ENCODE measurements at places on chromosomes 12 and 14. TPM values are rescaled to one million over a fixed set of nuclear protein-coding genes. Genes with fewer than 3 reads are reported as not detected.
A peak's percentile ranks its signal among the peaks of the same experiment; 100 is the strongest.

SLC17A8 gene
- not detected for polyA plus RNA-seq

SLC22A17 gene
- polyA plus RNA-seq = 10.8 TPM

RHEBL1 gene
- polyA plus RNA-seq = 1.8 TPM

WDHD1 gene
- 1.7 TPM for polyA plus RNA-seq

SETD1B gene
- 4.3 TPM for polyA plus RNA-seq

KIF26A gene
- not detected for polyA plus RNA-seq

PMEL gene
- polyA plus RNA-seq = 0.57 TPM

KRT3 gene
- polyA plus RNA-seq = not detected

STK38L gene
- 7.2 TPM for polyA plus RNA-seq

SLC10A1 gene
- polyA plus RNA-seq = not detected

KCNJ8 gene
- not detected for polyA plus RNA-seq

DNA sequence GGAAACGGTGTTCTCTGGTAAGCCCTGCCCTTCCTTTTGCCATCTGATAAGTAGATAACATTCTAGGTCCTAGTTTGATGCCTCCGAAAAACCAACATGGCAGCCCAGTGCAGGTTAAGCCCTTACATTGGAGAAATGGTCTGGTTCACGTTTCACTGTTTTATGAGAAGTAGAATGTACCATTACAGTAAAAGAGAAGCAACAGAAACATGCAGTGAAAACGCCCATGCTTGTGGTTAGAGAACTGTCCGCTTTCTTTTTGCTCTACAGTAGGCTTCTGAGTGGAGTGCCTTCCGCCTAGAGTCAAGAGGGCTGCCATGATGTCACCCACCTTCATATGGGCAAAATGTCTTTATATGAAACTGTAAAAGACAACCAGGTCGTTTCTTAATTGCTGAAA, 190.4 kb upstream of the BCL2L14 start:
- DNase-seq = no peak

GRCh38 chr12:138898-139534, 72.4 kb downstream of the IQSEC3 start:
- DNase-seq = peak; percentile 26

- no peak for DNase-seq
Observed at GRCh38 chr12:42575717-42576116, 13.8 kb downstream of the PRICKLE1 start.

GRCh38 chr12:124543052-124543589, 24.3 kb downstream of the NCOR2 start:
- peak; percentile 66 for DNase-seq

DNA sequence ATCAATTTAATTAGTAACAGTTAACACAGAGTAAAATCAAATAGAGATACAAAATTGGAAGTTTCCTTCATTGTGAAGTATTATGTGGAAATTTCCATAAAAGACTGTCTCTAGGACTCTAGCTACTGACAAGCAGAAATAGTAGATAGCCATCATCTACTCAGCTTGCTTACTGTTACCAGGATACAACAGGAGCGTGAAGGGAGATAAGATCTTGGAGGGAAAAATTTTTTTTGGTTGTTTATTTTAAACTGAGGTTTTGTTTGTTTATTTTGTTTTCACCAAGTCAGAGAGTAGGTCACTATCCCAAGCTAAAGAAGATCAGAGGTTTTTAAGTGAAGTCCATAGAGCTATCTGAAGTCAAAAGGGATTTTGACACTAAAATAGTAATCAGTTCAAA, 861.3 kb upstream of the MGAT4C start:
- no peak for DNase-seq

- DNase-seq = no peak
Observed at GRCh38 chr14:57974896-57975295, 109.0 kb upstream of the SLC35F4 start.

DNA sequence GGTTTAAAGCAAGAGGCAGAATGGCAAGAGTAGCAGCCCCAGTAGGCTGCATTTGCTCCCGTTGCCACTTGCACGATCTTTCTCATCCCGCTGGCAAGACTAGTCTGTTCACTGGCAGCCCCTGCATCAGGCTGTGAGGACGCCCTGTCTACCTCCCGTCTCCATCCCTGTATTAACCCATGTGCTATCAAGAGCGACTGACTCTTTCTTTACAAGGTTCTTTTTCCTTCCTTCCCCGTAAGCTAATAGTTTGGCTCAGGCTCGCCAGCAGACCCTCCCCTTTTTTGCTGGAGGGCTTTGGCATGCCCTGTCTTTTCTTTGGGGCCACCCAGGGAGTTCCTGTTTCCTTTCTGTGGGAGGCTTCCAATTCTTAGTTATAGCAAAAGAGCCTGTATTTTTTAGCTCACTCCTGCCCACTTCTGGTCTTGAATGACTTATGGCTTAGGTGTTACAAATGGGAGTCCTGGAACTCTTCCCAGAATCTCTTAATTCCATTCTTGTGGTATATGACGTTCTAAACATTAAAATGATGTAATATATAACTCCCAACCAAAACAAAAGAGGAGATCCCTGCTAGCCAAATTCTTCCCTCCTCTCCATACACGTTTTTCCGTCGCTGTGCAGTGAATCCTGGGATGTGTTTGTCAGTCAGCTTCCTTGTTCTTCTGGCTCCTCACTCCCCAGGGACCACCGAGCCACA, 149.0 kb downstream of the PRKCH start:
- no peak for DNase-seq

DNA sequence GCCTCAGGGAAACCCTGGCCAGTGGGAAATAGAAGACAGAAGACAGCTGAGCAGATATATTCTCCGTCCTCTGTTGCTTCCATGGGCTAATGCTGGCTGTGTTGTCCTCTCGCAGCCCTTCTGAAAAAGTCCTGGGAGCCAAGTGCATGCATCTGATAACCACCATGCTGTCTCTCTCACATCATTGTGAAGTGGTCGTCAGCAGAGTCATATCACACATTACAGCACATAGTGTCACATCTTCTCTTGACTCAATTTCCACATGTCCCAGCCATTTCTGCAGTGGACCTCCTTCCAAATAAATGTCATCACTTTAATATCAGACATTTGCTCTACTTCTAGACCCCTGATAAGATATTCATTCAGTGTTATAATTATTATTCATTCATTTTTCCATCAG, 3.8 kb downstream of the TAS2R20 start:
- DNase-seq = no peak

GRCh38 chr14:104741803-104742251, 11.1 kb upstream of the SIVA1 start:
- no peak for DNase-seq

DNA sequence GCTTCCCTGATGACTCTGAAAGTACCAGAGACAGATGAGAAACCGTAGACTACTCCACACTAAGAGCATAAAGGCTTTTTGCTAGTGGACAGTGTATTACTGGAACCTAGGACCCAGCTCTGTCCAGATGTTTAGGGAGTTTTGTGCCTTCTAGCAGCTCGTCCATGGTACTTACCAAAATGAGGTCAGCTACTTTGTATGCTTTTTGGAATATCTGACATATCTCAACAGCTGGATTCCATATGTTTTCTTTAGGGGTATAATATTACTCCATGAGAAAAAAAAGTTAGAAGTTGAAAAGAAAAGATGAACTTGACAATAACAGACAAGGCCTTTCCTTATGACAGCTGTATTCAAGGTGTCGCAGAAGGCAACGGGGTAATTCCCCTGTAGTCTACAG, 32.1 kb upstream of the FRMD6 start:
- DNase-seq = no peak

- DNase-seq = no peak
Observed at GRCh38 chr12:115972241-115972640, 305.3 kb downstream of the MED13L start.

GRCh38 chr12:77642246-77642645, 188.4 kb upstream of the NAV3 start:
- DNase-seq = no peak

DNA sequence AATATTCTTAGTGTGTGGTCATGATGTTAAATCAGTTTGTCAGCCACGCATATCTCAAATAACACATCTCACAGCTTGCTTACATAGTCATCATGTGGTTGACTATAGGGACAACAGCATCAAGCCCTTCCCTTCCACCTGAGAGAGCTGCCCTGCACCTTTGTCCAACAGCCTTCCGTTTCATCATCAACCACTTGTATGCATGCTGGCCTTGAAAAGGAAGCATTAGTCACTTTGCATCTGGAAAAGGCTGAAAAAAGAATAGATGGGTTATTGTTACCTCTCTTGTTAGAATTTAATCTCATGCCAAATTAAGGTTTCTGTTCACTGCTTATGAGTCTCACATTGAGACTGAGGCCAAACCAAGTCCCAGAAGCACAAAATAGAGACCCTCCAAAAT, 1586.5 kb upstream of the SEL1L start:
- no peak for DNase-seq

DNA sequence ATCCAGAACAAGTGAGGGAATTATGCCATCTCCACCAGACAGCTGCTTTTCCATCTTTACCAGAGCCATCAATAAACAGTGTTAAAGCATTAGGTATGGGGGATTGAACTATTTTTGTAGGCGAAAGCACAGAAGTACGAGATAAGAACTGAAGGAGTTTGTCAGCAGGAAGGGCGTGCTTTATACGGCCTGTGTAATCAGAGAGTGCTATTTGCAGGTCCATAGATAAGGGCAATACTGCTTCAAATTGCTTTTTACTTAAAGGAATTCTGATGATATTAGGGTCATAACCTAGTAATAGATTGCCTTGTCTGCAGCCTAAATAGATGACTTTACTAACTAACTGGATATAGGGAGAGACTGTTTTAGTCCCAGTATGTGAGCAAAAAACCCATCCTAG, 20.3 kb upstream of the CLEC4E start:
- no peak for DNase-seq

GRCh38 chr12:50110762-50111351, 1.2 kb upstream of the COX14 start:
- no peak for DNase-seq

GRCh38 chr14:73888460-73888725, 1.7 kb downstream of the ZNF410 start:
- no peak for DNase-seq

DNA sequence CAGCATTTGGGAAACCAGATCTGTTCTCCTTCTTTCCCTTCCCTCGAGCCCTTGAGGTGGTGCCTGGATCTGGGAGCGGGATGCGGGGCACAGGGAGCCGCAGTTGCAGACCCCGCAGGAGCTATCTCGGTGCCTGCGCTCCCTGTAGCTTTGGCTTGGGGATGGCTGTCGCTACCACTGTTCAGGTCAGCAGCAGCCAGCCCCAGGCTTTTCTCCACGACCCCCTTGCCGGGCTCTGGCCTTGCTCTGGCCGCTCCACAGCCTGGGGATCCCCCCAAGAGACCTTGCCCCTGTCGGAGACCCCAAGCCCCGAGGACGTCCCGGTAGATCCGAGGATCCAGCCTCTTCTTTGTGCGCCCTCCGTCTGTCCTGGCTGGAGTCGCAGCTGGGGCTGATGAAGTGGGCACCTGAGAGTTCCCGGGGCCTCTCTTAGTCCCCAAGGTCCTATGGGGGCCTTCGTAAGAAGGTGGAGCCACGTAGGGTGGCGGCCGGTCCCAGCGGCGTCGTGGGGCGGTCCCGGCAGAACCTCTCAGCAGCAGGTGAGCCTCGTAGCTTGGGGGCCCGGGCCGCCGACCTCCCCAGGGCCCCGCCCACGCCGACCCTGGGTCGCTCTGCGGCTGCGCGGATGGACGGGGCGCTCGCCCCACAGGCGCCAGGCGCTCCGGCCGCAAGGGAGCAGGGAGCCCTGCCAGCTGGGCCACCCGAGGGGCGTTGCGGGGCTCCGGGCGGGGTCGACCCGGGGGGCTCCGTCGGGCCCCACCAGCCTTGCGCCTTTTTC, 1.3 kb downstream of the DDN start:
- no peak for DNase-seq

- no peak for DNase-seq
Observed at GRCh38 chr14:71209888-71210287, 302.6 kb downstream of the PCNX1 start.

GRCh38 chr12:114316076-114316475, 89.9 kb downstream of the TBX5 start:
- no peak for DNase-seq

DNA sequence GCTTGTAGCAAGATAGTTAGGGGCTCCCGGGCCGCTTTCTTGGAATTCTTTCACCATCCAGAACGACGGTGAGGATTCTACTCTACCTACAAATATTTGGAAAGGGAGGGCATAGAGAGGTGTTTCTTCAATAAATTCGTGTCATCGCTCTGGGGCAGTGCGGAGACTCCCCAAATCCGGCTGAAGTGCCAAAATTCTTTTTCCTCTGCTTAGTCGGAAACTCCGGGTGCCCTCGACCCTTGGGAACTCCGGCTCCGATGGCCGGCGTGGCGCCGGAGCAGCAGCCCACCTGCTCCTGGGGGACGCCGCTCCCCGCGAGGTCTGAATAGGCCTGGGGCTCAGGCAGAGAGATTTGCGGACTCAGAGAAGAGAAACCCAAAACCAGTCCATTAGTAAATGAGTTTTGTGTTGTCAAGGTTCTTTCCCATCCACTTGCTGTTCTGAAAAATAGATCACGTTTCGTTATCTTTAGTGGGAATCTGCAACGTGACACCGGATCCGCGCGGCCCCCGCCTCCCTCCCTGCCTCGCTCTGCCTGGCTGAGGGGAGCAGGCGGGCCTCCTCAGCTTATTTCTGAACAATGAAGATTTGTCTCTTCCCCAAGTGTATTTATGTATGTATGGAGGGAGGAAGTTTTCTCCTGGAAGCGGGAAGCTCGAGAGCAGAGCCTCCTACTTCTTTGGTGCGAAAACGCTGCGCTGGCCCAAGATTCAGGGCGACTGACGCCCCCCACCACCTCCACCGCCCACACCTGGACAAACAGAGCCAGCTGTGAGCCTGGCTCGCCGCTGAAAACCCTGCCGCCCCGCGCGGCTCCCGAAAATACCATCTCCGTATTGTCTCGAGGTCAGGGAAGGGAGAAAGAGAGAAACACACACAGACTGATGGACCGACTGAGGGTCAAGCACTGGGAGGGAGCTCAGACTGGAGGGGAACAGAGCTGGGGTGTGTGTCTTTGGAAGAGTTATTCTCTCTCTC, 3.7 kb upstream of the SIX1 start:
- no peak for DNase-seq

DNA sequence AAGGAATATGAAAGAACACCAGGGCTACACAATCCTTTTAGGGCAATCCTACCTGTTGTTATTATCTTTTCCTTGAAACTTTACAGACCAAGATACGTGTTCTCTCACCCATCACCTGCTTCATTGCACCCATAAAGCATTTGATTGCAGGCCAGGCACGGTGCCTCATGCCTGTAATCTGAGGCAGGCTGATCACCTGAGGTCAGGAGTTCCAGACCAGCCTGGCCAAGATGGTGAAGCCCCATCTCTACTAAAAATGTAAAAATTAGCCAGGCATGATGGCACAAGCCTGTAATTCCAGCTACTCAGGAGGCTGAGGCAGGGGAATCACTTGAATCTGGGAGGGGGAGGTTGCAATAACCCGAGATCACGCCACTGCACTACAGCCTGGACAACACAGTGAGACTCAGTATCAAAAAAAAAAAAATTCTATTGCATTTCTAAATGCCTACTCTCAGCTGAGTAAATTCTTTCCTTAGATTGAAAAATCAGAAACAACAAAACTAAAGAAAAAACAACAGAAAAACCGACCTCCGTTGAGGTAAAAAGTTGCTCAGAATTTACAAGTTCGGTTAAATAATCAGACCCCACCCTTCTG, 183.7 kb upstream of the TMEM132C start:
- DNase-seq = no peak

All from naive thymus-derived CD4-positive, alpha-beta T cell (primary cell).